ENCODE measurements at places on chromosomes 1 and 21.

GRCh38 chr1:152924191-152924590 lies 15.8 kb downstream of the IVL start:
- DNase-seq = no peak

GRCh38 chr1:58780836-58781452 lies 2.9 kb downstream of the JUN start:
- no peak for DNase-seq

- DNase-seq = no peak
Observed at GRCh38 chr1:96596226-96596922, 125.2 kb upstream of the PTBP2 start.

GRCh38 chr1:192539297-192540092 lies 36.1 kb upstream of the RGS1 start:
- DNase-seq = no peak

DNA sequence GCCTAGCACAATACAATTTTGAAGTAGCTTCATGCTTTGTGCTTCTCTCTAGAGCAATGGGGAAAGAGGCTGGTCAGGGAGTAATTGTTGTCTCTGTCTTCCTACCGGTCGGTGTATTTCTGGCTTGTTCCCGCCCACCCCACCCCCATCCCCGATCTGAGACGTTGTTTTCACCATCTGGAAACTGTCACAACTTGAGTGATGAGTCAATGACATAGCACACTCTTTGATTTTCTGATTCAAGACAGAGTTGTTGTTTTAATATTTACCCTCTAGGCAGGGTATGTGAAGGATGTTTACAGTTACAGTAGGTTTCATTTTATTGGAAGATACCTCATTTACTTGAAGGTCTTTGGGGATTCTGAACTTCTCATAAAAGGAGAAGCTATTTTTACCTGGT lies 7.0 kb downstream of the IL12RB2 start:
- no peak for DNase-seq

DNA sequence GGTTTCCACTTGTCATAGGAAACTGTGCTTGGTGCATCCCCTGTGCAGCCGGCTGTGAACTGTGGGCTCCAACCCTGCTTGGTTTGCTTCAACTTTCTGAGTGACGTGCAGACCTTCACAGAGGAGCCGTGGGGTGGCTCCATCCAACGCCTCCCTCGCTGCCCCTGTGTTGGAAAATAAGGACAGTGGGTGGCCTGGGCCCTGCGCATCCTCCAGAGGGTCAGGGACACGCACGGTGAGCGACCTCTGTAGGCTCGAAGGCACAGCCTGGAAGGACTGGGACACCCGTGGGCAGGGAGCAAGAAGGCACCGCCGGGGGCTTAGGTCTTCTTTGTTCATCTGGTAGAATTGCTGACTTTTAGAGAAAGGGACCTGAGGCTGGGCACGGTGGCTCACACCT lies 6.5 kb upstream of the FAAP20 start:
- DNase-seq = no peak

DNA sequence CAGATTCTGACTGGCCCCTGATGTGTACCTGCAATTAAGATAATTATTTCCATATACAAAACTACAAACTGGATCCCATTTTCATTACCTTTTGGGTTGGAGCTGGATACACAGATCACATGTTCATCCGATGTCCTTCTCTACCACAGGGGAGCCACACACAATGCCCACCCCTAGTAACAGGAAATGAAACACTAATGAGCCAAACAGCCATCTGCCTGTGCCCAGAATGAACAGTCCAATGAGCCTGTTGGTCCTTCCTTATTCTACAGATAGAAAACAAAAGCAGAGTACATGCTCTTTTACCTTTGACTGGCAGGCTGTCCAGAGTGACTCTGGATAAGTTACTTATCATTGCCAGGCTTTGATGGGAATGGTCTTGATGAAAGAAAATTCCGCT lies 68.6 kb downstream of the SIPA1L2 start:
- DNase-seq = no peak

DNA sequence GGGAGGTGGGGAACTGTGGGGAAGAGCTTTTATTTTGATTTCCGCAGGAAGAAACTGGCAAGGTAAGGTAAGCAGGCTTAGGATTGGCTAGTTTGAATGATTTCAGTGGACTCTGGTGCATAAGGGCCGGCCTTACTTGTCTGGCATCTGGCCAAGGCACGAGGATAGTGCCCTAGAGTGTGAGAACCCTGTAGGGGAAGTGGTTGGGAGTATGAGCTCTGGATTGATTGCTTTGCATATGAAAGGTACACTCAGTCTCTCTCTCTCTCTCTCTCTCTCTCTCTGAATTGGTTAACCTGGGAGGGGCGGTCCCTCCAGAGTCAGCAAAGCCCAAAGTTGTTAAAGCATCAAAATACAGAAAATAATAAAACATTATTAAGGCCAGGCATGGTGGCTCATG lies 463.0 kb downstream of the SIPA1L2 start:
- DNase-seq = no peak

- no peak for DNase-seq
Observed at GRCh38 chr21:46208761-46209721, 19.5 kb downstream of the LSS start.

DNA sequence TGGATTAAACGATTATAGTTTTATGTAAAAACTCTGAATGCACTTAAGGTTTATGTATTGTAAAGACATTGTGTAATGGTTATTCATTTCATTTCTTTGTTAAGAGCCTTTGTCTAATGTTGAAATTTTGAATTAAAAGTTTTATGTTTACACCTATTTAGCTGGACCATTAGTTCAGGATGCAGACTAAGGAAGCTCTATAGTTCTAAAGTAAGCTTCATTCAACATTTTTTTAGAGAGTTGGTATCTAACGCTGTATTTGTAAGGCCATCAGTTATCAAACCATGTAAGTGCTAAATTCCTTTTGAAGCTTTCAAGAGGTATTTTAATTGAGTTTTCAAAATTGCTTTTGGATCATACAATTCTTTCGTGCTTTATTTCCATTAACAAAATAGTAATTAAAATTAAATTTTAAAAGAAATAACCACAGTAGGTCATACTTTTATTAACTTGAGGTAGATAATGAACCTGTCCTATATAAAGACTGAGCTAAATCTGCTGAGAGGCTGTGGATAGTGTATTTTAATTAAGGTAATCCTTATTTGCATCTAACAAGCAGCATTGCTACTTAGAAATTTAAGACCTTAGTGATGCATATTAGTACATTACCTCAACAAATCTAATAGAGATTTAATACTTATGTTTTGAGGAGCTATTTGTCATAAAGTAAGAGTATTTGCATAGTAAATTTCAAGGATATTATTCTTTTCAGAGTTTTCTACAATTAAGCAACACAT lies 47.9 kb downstream of the RWDD3 start:
- DNase-seq = no peak

- DNase-seq = no peak
Observed at GRCh38 chr1:54754045-54754444, 10.3 kb downstream of the PARS2 start.

- no peak for DNase-seq
Observed at GRCh38 chr1:223364685-223365382, 858 bp upstream of the SUSD4 start.

DNA sequence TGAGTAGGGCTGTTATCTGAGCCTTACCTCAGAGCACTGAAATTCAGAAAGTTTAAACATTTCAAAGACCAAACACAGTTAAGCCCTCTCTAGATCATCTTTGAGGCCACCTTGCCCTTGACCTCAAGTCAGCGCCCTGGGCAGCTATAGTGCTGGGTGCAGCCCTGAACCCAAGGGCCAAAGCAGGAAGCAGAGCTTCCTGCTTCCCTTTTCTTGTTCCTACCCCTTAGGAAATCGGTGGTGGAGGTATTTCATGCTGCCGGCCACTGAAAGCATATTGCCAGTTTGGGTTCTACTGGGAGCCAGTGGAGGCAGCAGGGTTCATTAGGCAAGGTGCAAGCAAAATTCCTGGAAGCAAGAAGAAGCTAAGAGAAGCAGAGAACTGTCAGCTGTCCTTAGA lies 26.1 kb downstream of the CD244 start:
- no peak for DNase-seq

GRCh38 chr1:209086486-209087192 lies 496.9 kb upstream of the CAMK1G start:
- no peak for DNase-seq

DNA sequence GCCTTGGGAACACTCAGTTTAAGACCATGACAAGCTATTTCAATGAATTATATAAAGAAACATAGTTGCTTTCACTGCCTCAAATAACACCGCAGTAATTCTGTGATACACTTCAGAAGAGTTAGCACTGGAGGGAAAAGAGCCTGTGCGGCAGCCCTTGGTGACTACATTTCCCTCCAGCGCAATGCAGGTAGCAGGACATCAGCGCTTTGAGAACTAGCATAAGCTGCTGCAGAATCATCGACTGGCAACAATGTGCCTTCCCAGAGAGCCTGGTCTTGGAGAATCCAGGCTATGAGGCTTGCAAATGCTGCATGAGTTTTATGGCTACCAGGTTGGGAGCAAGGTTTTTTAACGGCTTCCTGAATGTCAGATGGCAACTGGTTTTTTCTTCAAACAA lies 7.5 kb downstream of the NRIP1 start:
- no peak for DNase-seq

DNA sequence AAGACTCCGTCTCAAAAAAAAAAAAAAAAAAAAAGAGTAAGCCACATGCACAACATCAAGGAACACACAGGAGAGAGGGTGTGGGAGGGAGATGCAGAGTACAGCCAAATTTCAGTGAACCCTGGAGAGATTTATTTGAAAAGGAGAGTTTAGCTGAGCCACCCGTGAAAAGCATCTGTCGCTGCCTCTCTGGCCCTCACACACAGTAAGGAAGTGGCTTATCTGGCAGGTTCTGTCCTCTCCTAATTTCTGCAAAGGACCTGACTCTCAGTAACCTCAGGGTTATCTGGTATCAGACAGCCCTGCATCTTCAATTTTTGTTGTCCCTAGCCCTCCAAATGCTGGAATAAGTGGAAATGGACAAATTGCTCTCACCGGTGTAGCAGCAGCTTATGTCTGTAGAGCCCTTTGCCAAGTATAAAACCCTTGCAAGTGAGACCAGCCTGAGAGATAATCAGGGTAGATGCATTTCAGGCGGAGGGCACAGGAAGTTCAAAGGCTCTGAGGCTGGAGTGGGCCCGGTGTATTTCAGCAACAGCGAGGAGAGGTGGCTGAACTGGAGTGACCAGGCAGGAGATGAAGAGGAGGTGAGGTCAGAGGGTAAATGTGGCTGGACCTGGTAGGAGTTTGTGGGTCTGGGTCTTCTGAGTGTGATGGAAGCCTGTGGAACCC lies 16.7 kb upstream of the IL10RB start:
- DNase-seq = no peak

DNA sequence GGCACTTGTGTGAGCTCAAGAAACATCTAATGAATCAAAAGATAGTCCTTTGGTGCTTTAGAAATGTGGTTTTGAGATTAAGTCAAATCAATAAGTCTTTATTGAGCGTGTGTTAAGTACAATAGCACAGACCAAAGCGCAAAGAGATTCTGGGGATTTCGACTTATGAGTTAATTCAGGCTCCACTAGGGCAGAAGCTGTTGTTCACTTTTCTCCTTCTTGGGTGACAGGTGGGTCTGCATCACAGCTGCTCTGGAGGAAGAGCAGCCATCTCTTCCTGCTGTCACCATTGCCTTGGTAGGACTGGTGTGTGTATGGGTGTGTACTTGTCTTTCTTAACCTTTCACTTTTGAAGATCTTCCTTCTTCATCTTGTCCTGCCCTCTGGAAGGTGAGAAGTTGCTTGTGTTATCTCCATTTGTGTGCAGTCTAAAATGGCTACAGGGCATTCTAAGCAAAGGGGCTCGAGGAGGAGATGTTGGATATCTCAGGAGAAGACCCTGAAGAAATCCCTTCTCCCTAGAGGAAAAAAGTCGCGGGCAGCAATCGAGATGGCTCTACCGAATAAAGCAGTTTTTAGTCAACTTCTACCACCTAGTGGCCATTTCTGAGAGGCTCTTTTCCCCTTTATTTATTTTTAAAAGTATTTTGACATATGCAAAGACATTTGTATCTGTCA lies 22.9 kb upstream of the DISC1 start:
- no peak for DNase-seq

GRCh38 chr1:95742591-95743089 lies 508.6 kb downstream of the RWDD3 start:
- no peak for DNase-seq

DNA sequence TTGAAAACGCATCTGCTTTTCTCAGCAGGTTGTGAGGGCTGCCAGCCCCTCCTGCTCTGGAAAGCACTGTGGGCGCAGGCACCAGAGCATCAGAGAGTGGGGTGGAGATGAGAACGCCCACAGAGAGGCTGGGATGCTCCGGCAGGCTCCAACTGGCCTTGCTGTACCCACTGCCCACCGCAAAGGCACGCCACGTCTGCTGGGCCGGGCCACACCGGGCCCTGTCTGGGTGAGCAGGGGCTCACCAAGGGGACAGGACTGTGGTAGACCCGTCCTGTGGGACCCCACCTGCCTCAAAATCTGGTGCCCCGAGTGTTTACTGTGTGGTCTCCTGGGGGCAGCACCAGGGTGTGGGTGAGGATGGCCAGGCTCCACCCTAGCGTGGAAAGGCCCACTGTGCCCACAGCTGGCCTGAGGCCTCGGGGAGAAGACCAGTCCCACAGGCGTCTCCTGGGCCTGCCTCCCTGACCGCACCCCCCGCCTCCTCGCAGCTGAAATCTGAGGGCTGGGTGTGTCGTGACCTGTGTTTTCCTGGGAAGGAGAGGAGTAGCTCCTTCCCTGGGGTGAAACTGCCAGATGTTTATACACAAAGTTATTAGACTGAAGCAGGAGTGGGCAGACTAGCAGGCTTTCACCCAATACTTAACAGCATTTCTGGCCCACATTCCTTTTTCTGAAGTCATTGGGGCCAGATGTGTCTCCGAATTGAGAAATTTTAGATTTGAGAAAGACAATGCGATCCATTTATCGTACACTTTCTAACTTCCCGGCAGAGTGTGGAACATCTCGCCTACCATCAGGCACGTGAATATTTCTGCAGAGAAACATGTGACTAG lies 53.8 kb downstream of the STUM start:
- no peak for DNase-seq

DNA sequence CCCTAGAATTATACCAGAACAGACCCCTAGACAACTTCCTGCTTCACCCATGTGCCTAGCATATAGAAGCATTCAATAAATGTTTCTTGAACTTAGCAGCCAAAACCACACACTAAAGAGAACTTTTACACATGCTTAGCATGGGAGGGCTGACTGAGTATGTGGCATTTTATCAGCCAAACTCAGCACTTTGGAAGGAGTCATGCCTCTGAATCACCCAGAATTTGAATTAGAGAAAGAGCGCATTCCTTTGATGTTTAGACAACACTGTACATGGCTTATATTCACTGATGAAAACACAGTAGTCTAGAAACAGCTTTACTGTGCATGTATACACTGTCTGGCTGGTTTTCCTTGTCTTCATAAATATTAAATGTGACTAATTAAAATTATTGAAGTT lies 26.1 kb downstream of the SPAG17 start:
- DNase-seq = no peak

DNA sequence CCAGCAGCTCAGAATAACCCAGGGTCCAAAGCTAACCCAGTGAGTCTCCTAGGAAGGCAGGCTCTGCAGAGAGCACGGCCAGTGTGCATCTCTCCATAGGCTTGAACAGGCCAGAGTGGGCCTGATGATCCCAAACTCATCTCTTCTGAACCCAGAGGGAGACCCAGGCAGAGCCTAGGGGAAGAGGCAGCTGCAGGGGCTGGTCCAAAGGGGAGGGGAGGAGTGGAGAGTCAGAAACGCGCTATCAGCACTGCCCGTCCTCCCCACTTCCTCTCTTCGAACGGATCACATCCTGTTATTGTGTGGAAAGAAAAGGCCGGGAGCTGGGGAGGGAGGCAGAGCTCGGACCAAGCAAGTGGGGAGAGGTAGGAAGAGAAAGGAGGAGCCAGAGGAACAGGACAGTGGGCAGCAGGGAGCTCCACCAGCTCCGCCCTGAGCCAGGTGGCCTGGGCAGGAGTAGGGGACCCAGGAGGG lies 20.2 kb downstream of the TAL1 start:
- DNase-seq = no peak

- no peak for DNase-seq
Observed at GRCh38 chr1:202202500-202203168, 9.0 kb downstream of the LGR6 start.

Measured in substantia nigra (tissue), 51 donors.